ENCODE measurements at places on chromosomes 16 and 17.

- DNase-seq = no peak
Measured at GRCh38 chr17:83084621-83085056, 5.2 kb downstream of the METRNL start.

GRCh38 chr16:19882186-19882585, 2.5 kb downstream of the GPRC5B start:
- no peak for DNase-seq

- no peak for DNase-seq
Measured at GRCh38 chr16:68097088-68097487, 11.9 kb downstream of the NFATC3 start.

- no peak for DNase-seq
Measured at GRCh38 chr16:87692176-87692575, 73.6 kb downstream of the KLHDC4 start.

- DNase-seq = no peak
Measured at GRCh38 chr17:35345926-35346771, 27.3 kb downstream of the SLFN11 start.

- DNase-seq = no peak
Measured at GRCh38 chr17:81829858-81830257, 3.2 kb downstream of the MCRIP1 start.

GRCh38 chr16:88754912-88755744, 29.9 kb downstream of the PIEZO1 start:
- no peak for DNase-seq

DNA sequence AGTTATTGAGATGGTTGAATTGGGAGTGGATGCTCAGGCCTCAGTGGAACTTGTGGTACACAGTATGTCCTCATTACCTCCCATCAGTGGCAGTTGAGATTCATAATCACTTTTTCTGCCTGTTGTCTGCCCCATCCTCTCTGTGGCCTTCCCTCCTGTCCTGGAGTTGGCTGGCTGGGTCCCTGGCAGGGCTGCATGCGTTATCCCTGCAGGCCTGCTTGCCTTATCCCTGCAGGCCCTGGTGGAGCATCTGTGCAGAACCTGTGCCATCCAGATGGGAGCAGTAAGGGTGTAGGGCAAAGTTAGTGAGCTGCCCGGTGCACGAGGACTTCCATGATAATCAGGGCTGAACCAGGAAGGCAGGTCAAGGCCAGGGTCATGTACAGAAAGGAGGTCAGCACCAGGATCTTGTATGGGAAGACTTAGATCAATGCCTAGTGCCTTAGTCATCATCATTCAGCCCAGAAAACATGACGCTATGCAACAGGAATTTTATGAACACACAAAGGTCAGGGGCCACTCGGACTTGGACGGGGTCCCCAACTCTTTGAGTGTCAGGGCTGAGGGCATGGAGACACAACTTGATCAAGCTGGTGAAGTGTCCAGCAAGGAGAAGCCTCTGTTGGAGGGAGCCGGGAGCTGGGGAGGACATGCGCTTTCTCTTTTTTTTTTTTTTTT, 47.2 kb downstream of the ABCC1 start:
- DNase-seq = no peak

DNA sequence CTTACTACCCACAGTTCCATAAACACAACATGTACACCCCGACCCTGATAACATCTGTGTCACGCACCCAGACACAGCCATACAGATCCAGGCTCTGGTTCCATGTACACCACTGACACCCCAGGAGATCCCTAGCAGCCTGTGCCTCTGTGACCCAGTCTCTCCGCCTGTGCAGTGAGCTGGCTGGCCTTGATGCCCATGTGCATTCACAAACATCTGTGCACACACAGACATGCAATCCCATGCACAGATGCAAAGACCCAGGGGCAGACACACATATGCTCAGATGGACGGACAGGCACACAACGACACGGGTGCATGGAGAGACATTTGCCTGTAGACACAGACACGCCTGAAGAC, 4.1 kb downstream of the CCDC102A start:
- no peak for DNase-seq

GRCh38 chr16:26005336-26005735, 313.6 kb downstream of the HS3ST4 start:
- DNase-seq = no peak

GRCh38 chr17:70552230-70552981, 383.1 kb downstream of the KCNJ2 start:
- DNase-seq = no peak
